Activated effector memory CD4-positive, alpha-beta T cell treated with anti-CD3 and anti-CD28 coated beads, Interleukin-2, amount 50 U/mL, for 16 hours (primary cell): ENCODE measurements at places on chromosomes 4 and X.

- no peak for DNase-seq
Measured at GRCh38 chr4:143375326-143376073, 38.8 kb downstream of the GAB1 start.

DNA sequence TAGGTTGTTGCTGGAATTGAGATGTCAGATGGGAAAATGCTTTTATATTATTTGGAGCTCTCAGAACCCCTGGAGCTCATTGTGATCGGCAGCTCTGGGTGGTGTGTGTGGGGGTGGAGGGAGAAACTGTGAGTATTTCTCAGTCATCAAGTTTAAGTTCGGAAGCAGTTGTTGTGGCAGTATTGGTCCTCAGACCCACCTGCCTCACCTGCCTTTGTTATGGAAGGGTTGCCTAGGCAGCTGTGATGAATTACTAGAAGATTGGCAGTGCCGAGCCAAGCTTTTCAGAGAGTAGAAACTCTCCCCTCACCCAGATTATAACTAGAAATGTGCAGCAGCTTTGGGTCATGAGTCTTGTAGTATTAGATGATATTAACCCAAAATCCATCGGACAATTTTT is 9.5 kb downstream of the IGSF1 start:
- no peak for DNase-seq

DNA sequence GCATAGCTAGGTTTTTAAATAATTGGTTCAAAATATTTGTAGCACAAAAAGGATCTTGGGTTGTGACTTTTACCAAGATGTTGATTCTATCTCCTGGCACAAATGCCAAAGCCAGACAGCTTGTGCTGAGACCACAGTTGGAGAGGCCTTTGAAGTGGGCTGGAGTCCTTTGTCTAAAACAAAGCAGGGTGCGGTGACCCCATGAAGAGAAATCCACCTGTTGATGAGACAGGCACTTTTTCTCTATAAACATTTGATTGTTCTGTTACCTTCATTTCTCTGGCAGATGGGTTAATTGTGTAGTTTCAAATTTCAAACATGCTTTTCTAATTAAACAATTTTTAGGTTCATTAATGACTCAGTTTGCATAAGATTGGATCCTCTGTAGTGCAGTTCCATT is 56.7 kb downstream of the STOX2 start:
- DNase-seq = no peak

- no peak for DNase-seq
Measured at GRCh38 chr4:164894702-164895101, 17.7 kb downstream of the APELA start.

GRCh38 chr4:8073206-8073863 is 85.3 kb downstream of the ABLIM2 start:
- DNase-seq = no peak

DNA sequence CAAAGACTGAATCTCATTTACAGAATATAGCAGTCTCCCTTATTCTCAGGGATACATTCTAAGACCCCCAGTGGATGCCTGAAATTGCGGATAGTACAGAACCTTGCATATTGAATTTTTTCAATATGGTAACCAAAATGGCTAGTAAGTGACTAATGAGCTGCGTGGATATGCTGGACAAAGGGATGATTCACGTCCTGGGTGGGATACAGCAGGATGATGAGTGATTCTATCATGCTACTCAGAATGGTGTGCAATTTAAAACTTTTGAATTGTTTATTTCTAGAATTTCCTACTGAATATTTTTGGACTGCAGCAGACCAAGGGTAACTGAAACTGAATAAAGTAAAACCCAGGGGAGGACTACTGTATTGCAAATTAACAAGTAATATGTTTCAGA is 66.7 kb downstream of the STAG2 start:
- DNase-seq = no peak

DNA sequence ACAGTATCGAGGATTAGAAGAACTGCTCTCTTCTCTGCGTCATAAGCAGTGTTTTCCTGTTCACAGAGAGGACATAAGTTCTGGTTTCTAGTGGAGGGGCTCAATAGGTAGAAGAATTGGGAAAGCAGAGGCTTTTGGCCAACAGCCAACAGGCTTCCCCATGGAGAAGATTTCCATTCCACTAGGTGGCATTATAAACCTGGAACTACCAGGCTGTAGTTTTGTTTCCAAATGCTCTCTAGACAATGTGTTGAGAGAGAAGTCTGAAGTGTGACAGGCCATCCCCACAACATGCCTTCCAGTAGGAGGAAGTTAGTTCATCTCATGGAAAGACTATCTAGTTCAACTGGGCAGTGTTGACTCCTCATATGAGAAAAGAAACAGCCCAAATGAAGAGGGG is 63.8 kb upstream of the ANXA10 start:
- DNase-seq = no peak

- no peak for DNase-seq
Measured at GRCh38 chr4:113071805-113072204, 22.4 kb downstream of the ANK2 start.
